ENCODE measurements at places on chromosomes 3 and 15.
A peak's percentile ranks its signal among the peaks of the same experiment; 100 is the strongest.

DNA sequence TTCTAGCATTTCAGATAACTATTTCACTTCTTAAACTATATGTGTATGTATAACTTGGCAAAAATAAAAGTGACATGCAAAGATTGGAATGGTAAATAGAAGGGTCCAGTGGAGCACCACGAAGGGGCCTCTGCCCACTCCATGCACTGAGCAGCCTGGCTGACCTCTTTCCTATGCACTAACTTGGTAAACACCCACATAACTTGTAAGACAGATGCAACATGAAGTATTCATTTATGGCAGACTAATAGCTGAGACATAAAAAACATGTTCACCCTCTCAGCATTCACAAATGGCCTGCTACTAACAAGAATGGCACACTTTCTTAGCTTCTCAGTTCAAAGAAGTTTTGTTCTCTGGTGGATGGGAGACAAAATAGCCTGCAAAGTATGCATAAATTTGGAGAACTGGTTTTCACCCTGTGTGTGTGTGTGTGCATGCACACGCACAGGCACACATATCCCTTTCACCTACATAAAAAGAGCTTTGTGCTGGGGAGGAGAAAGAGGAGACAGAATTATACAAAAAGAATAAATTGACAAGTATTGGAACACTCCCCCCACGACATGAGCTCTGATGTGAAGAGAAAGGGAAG lies 26.5 kb upstream of the RYK start:
- no peak for DNase-seq

DNA sequence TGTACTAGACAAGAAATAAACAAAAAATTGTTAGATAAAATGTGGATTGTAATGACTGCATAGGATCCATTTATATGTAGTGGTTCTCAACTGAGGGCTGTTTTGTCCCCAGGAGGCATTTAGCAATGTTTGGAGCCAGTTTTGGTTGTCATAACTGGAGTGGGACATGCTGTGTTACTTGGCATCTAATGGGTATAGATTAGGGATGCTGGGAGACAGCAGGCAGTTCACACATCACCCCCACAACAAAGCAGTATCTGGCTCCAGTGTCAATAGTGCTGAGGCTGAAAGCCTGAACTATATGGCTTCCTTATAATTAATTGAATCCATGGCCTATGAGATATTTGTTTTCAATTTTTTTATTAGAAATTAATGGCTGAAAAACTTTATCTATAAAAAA lies 72.0 kb upstream of the SAMMSON start:
- DNase-seq: no peak

- DNase-seq: peak; percentile 100
Measured at GRCh38 chr3:136196401-136197158, 445 bp upstream of the MSL2 start.

GRCh38 chr3:49636883-49637609 lies 37.1 kb upstream of the APEH start:
- DNase-seq: no peak

DNA sequence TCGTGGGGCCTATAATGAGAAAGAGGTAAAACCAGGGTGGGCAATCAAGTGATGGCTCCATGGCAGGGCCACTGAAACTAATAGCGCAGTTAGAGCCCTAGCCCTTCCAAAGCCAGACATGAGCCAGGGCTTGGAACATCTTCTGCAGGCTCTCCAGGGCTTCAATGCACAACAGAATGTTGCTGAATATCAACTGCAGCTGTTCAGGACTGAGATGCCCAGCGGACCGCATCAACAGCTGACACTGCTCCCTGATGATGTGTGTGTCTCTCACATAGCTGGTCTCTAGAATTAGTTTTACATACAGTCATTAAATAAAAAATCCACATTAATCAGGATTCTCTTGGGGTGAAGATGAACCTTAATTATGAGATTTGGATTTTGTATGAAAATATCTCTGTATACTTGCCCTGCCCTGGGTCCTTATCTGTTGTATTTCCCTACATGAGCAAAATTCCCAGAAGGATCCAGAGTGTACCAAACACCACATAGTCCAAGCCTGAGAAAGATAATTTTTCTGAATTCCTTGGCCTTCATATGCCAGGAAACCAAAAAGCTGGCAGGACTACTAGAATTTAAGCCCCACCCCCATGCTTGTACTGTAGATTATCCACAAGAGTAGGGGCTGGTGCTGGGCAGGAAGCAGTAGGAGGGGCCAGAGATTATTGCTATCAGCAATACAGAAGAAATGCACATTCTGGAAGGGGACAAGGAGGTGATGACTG lies 7.7 kb upstream of the GOLGB1 start:
- no peak for DNase-seq

DNA sequence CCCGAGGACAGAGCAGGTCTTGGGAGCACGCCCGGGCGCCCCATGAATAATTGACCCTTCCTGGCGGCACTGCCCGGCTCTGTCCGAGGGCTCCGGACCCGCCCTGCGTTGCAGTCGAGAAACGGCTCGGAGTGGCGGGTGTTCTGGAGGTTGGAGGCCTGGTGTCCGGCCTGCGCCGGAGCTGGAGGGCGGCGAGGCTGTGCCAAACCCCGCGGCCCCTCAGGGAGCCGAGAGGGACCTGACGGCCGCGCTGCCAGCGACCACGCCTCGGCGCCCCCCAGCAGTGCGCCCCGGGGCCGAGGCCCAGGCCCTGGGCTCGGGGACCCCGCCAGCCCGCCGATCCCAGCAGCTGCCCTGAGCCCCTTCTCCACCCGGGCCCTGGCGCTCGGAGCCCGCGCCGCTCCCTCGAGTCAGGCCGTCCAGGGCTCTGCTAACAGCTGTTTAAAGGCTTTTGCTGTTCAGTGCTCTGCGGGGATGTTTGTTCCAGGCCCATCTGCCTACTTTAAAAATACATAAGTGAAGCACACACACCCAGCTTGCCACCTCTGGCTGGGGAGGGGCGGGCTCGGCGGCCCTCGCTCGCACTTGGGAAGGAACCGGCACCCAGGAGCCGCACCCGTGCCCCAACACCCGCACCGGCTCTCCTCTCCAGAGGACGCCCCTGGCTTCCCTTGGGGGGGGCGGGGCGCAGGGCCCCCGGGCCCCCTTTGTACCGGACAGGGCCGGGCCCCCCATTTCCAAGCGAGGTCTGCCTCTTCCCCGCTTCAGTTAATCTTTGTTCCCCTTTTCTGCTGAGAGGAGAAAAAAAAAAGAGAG lies 730 bp upstream of the ZNF710 start:
- no peak for DNase-seq

GRCh38 chr3:13884851-13885703 lies 5.2 kb upstream of the WNT7A start:
- DNase-seq: peak; percentile 80

- DNase-seq: no peak
Measured at GRCh38 chr3:30602946-30603345, 3.5 kb upstream of the TGFBR2 start.

DNA sequence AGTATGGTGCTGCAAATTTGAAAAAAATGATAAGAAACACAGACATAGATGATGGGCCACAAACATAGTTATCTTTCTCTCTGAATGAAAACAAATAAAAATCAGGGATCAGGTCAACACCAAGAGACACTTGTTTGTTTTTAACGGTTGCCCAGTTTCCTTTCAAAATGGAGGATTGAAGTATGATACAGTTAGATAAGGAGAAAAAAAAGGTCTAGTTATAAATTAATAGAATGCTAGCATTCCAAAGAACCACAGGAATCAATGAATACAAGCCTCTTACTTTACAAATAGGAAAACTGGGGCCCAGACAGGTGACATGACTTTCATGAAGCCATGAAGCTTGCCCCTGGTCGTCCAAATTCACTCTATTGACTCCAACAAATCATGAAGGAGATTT lies 305.1 kb downstream of the ZNF621 start:
- DNase-seq: no peak

DNA sequence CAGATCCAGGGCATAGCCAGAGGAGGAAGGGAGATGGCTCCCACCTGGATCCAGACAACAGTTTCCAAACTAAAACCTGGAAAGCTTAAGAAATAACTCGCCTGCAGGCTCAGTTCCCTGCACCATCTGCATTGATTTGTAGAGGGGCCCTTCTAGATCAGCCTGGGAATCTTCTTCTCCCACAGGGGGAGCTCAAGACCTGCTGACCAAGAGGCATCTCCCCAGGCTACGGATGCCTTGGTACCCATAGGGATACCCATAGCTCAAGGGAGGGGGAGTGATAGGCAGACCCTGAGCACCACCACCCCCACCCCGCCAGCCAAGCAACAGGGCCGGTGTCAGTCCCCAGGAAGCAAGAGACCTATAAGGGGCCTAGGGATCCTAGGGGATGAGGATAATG lies 28.0 kb upstream of the DCLK3 start:
- no peak for DNase-seq

DNA sequence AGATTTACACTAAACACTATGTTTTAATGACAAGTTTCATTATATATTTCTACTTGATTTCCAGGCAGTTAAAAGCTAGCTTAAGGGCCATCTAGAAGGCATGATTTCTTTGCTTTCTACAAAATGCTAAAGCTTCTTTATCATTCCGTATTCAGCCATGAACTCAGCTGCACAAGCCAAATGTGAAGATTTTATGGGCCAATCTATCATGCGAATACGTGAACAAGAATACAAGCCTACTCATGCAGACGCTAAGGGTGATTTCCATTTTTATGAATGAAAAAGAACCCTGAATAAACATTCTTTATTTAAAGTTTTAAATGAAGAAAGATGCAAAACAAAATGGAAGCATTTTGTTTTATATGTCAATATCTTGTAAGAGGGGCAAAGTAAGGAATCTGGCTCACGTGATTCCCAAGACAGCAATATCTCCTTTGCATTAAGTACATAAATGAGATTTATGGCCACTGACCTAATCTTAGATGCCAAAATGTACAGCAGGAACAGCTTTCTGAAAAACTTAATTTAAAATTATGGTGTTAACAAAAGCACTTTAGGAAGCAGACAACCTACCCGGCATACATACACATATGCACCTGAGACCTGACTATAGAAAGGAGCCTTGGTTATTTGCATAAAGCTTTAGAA lies 215.8 kb downstream of the DPH6 start:
- DNase-seq: no peak

DNA sequence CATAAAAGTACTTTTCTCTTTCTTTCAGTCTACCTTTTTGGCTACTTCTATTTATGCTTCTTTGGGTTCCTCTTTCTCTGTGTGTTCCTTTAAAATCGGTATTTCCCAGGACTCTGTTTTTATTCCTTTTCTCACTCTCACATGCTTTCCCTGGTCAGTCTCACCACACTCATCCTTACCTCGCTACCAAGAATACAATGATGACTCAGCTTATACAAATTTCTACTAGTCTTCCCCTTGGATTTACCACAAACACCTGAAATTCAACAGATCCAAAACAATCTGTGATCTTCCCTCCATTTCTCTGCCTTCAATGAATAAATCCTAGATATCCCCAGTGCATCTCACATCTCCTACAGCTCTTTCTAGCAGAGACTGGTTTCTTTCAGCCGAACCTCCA lies 52.9 kb downstream of the TUBGCP4 start:
- no peak for DNase-seq

DNA sequence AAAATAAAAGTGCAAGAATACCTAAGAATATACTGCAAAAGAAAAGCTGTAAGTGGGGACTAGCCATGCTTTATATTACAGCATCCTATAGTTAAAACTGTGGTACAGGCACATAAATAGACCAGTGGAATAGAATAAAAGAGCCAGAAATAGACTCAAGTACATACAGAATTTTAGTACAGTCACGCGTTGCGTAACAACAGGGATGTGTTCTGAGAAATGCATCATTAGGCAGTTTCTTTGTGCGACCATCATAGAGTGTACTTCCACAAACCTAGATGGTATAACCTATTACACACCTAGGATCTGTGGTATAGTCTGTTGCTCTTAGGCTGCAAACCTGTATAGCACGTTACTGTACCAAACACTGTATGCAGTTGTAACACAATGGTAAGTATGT lies 61.8 kb downstream of the PCCB start:
- DNase-seq: no peak

DNA sequence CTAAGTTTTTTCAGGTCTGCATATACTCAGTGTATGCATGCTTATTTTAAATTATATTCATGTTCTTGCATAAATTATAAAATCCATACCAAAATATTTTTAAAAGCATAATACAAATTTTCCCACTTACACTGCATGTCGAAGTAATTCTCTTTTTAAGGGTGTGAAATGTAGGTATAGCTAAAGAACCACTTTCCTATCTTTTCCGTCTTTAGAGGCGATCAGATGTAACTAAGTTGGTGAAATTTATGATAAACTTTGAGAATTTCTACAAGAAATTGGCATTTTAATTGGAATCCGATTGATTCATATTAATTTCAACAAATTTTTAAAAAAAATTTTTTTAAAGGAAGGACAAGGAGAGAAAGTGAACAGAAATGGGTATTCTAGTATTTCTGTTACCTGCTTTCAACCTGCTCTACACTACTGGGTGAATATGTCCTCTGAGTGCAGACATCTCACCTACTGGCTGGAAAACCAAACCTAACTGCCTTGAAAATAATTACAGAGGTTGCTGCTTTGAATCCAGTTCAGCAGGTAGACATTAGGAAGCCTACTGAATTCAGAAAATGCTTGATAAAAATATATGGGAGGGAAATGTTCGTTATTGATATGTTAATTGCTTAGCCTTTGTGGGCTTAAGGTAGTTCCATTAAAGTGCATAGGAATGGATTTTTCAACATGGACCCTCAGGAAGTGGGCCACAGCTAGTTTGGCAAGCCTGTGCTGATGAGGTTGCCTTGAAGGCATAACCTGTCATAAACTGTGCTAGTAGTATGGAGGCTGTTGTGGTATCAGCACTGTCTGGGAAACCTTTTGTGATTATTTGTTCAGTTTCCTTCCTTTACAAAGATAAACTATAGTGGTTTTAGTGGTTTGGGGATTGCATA lies 5.1 kb downstream of the TRIM71 start:
- DNase-seq: peak; percentile 5

- no peak for DNase-seq
Measured at GRCh38 chr15:61099020-61099810, 129.9 kb downstream of the RORA start.

GRCh38 chr3:117955196-117955595 lies 1079.5 kb downstream of the IGSF11 start:
- DNase-seq: no peak

- DNase-seq: no peak
Measured at GRCh38 chr3:174532216-174532615, 326.9 kb upstream of the NAALADL2 start.

DNA sequence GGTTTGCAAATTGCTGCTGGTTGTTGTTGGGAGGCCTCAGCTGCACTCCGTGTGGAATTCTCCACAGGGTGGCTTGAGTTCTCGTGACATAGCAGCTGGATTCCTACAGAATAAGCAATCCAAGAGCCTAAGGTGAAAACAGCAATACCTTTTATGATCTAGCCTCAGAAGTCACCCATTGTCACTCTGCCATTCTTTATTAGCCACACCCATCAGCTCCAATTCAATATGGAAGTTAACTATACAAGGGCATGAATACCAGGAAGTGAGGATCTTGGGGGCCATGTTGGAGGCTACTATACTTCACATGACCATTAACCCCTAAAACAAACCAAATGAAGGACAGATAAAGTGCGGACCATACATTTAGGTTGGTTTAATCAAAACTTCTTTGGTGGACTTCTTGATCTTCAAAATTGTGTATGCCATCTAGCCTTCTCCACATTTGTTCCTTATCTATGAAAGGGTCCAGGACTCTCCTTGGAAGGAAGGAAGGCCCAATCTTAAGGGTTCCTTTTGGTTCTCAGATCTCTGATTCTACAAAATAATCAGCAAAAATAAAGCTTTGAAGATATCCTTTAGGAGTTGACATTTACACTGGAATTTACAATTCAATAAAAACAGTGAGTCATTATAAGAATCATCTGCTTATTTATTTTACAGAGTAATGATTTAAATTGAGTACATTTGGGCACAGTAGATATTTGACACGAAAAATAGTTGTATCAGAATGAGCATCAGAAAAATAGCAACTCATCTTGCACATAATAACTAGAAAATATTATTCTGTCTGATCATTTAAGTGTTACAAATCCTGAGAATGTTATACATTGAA lies 21.5 kb downstream of the CIAO2A start:
- no peak for DNase-seq

All from lower leg skin (tissue), 4 donors.